Adrenal gland (tissue), 19 donors: ENCODE measurements at places on chromosomes 11 and 22. TPM values are rescaled to one million over a fixed set of nuclear protein-coding genes. Genes with fewer than 3 reads are reported as not detected.

GRCh38 chr11:126595560-126595959 lies 240.1 kb downstream of the ST3GAL4 start:
- DNase-seq: no peak

GRCh38 chr11:116918925-116919655 lies 81.7 kb upstream of the APOA1 start:
- no peak for DNase-seq

DNA sequence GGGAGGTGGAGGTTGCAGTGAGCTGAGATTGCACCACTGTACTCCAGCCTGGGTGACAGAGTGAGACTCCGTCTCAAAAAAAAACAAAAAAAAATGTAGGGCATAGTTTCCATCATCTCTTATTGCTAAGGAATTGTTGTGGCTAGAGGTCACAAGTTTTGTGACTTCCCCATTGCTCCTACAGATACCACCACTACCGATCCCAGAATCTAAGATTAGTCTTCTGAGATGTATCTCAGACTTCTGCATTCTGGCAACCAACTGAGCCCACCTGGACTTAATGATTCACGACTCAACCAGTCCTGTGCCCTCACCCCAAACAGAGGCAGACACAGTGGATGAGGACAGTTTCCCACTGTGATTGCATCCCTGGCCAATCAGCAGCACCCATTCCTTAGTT lies 148.9 kb downstream of the NECTIN1 start:
- DNase-seq: no peak

DNA sequence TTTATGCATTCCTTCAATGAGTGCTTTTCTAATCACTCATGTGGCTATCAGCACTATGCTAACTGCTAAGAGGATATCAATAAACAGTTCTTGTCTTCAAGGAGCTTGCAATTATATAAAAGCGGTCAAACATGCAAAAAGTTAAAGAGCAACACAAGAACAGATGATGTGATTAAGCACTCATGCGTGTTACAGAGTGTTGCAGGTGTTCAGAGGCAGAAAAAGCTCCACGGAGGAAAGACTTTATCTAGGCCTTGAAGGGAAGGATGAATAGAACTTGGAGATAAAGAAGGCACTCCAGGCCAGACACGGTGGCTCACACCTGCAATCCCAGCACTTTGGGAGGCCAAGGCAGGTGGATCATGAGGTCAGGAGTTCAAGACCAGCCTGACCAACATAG lies 13.6 kb downstream of the CD3E start:
- no peak for DNase-seq

DNA sequence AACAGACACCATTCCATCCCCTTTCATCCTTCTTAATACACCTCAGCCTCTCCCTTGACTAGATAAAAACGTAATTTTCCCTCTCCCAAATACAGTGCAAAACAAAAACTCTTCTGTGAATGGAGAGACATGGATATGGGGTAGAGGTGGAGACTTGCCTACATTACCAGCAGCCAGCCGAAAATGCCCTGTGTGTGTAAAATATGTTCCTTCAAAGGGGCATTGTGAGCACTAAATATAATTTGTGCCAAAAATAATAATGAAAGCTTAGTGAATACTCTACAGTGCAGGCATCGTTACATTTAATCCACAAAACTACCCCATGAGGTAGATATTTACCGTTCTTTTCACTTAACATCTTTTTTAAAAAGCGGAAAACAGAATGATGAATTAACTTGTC lies 1.0 kb upstream of the TRIM44 start:
- no peak for DNase-seq

GRCh38 chr22:28023774-28024173 lies 104.7 kb upstream of the PITPNB start:
- peak; percentile 39 for DNase-seq

DNA sequence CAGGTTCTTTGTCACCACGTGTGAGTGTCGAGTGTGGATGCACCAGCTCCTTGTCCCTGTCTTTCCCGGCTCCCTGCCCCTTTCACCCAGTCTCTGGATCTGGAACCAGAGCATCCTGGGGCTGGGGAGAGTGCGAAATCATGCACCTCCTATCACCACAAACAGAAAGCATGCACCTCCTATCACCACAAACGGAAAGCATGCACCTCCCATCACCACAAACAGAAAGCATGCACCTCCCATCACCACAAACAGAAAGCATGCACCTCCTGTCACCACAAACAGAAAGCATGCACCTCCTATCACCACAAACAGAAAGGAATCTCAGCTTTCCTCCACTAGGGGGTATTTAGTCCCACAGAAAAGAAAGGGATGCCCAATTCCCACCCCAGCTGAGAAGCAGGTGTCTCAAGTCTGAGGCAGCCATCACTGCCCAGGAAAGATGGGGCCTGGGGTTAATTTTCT lies 5.9 kb upstream of the GLB1L3 start:
- no peak for DNase-seq

- DNase-seq: no peak
Observed at GRCh38 chr11:17601676-17602075, 54.6 kb downstream of the OTOG start.

- no peak for DNase-seq
Observed at GRCh38 chr22:33116841-33117547, 58.8 kb upstream of the SYN3 start.

- no peak for DNase-seq
Observed at GRCh38 chr11:57405271-57405860, 14.9 kb upstream of the PRG2 start.

- DNase-seq: peak; percentile 89
Observed at GRCh38 chr22:21952586-21953571, at the start of gene PPM1F. TSS of gene PPM1F (minus strand) at chr22:21952848. CDS start at chr22:21946048, 6,800 bp downstream.

DNA sequence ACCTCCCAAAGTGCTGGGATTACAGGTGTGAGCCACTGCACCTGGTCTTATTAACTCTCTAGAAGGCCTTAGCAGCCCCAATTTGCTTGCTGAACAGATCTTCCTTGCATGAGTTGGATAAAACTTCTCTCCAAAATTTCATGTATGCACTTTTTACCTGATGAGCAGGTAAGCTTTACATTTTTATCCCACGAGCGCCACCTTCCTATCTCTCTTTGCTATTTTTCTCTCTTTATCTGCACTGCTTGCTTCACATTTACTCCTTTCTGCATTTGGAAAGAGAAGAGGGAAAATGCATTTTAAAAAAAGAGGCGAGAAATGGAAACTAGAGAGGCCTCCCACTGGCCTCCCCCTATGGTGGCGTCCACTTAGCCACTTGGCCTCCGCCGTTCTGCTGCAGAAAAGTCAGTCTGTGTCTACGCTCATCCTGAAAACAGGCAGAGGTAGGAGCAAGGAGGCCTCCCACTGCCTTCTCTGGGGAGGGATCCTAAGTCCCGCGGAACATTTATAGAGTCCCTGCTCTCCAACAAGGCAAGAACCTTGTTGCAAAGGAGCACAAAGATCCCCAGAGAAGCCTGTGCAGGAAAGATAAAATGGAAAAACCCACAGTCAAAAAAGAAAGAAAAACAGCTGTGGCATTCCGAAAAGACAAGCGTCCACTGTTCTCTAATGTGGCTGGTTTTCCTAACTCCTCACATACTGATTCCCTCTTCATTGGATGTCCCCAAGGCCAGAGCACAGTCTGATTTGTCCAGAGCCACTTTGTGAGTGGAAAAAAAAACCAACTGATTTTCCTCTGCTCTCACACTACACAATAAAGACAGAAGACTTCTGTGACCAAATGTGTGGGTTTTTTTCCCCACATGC lies 62.2 kb upstream of the INCENP start:
- DNase-seq: no peak

DNA sequence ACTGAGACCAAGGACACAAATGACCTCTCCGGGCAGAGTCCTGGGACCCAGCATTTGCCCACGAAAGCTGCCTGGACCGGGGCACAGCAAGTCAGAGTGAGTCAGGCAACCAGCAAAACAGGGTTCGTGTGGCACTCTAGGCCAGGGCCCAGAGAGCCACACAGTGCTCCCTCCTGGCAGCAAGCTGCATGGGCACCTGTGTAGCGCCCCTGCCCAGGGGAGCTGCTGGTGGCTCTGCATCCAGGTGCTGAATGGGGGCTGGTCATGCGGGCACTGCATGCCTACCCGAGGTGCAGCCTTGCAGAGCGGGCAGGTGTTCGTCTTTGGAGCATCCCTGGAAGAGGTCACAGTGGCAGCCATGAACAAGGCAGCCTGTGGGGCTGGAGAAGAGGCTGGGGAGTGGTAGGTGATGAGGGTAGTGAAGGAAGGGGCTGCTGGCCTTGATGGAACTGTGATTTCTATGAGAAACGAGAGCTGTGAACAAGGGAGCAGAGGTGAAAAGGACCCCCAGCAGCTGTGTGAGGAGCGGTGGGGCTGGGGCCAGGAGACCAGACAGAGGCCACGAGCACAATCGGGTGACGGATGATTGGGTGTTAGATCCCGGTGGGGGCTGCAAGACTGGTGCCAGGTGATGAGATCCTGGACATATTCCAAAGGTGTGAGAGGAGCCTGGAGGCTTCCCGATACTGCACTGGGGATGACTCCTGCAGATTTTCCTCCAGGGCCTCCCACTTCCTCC lies 63.3 kb downstream of the DGCR2 start:
- peak; percentile 58 for DNase-seq

- DNase-seq: peak; percentile 11
Observed at GRCh38 chr11:123740787-123741158, 687 bp downstream of the ZNF202 start.

GRCh38 chr11:47583844-47584243 lies 2.6 kb upstream of the FAM180B start:
- DNase-seq: no peak

- DNase-seq: no peak
Observed at GRCh38 chr11:19290356-19290755, 49.6 kb upstream of the E2F8 start.

- DNase-seq: no peak
Observed at GRCh38 chr11:31926106-31926505, 115.0 kb upstream of the PAX6 start.

DNA sequence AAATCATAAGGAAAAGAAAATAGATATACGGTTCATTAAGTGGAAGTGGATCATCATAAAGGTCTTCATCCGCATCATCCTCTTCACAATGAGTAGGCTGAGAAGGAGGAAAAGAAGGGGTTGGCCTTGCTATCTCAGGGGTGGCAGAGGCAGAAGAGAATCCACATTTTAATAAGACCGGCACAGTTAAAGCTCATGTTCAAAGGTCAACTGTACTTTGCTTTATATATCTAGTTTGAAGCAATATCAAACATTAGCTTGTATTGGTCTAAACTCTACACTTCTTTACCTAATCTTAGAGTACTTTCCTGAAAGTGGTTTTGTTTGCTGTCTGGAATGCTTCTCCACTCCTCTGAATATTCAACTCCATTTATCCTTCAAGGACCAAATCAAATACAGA lies 5.7 kb upstream of the PPFIBP2 start:
- no peak for DNase-seq

DNA sequence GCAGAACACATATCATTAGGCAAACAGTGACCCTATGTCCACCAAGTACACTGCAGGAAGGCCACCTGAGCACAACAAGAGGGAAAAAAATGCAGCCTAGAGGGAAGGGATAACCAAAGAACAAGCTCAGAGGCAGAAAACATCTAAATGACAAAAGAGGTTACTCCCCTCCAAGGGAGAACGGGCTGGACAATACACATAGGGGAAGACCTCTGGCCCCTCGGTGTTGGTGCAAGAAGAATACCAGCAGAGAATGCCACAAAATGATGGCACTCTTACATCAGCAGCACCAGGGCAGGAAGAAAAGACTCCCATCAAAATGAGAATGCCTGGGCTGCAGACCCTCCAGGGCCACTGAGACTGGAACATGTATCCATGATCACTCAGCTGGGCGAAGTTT lies 66.6 kb upstream of the OPCML start:
- no peak for DNase-seq

GRCh38 chr11:81000334-81000733 lies 1559.5 kb upstream of the TENM4 start:
- DNase-seq: no peak

DNA sequence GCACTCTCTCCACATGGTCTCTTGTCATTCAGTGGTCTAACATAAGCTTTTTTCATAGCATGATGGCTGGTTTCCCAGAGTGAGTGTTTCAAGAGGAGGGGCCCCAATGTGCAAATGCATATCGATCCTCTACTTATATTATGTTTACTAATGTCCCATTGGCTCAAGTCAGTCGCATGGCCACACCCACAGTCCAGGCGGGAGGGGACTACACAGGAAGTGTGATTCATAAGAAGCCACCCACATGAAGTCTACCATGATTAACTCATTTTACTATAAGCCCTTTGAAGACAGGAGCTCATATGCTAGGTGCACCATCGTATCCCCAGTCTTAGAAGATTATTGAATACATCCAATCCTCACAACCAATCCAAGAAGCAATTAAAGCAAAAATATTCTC lies 89.5 kb upstream of the ISX start:
- no peak for DNase-seq

DNA sequence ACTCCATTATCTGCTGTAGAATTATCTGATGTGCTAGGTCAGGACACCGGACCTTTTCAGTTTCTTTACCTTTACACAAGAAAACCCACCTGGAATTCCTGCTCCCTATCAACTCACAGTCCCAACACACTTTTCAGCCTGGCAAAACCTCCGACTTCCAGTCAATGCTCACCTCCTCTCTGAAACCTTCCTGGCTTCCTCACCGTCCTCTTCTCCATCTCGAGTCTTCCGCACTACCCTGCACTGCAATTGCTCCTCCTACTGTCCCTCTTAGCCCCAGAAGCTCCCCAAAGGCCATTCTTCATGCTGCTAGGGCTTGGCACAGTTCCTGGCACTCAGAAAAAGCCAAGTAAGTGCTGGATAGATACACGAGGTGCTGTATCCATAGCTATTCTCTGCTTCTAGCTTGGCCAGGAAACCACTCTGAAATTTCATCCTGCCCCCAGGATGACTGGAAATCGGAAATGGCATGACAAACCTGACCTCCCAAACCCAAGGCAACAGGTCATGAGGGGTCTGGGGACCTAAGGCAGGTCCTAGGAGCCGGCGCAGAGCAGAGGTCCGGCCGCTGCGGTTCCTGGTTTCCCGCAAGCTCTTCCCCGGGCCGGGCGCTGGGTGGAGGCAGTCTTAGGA lies 702 bp downstream of the SYN3 start:
- no peak for DNase-seq

- DNase-seq: no peak
Observed at GRCh38 chr11:128095466-128095981, 491.8 kb downstream of the ETS1 start.

GRCh38 chr22:24325105-24325757 lies 54.6 kb downstream of the SPECC1L start:
- no peak for DNase-seq

- no peak for DNase-seq
Observed at GRCh38 chr22:21672107-21672629, 6.4 kb downstream of the PPIL2 start.

The APOL4 gene
- total RNA-seq: 3.8 TPM

The RAG1 gene
- 1.1 TPM for total RNA-seq

The SLC17A6 gene
- not detected for total RNA-seq

The SLC25A18 gene
- 2.1 TPM for total RNA-seq

The WNT7B gene
- total RNA-seq: not detected

The ARHGAP8 gene
- total RNA-seq: 1.4 TPM

The SMTNL1 gene
- total RNA-seq: not detected

The CTTN gene
- total RNA-seq: 201 TPM

The APBB1 gene
- total RNA-seq: 43.4 TPM

The VSIG10L2 gene
- not detected for total RNA-seq

The SERHL2 gene
- total RNA-seq: 1.1 TPM

The NECTIN1 gene
- total RNA-seq: 4.8 TPM

The KRTAP5-9 gene
- not detected for total RNA-seq
